ENCODE measurements at places on chromosomes 12 and 14.

DNA sequence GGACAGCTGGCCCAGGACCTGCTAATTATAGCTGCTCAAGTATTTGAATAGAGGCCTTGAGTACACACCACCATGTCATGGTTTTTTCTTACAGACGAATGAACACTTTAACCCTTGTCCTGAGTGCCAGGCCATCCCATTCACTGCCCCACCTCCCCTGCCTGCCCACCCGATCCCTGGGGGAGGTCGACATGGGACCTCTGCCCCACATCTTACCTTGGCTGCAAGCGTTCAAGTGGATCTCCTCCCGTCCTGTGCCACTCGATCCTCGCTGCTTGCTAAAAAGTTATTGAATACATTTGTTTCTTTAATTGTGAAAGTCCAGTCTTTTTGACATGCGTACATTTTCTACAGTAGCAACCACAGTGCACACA is 10.3 kb downstream of the RTL1 start:
- DNase-seq: no peak

GRCh38 chr14:64929014-64929359 is 13.6 kb downstream of the GPX2 start:
- no peak for DNase-seq

DNA sequence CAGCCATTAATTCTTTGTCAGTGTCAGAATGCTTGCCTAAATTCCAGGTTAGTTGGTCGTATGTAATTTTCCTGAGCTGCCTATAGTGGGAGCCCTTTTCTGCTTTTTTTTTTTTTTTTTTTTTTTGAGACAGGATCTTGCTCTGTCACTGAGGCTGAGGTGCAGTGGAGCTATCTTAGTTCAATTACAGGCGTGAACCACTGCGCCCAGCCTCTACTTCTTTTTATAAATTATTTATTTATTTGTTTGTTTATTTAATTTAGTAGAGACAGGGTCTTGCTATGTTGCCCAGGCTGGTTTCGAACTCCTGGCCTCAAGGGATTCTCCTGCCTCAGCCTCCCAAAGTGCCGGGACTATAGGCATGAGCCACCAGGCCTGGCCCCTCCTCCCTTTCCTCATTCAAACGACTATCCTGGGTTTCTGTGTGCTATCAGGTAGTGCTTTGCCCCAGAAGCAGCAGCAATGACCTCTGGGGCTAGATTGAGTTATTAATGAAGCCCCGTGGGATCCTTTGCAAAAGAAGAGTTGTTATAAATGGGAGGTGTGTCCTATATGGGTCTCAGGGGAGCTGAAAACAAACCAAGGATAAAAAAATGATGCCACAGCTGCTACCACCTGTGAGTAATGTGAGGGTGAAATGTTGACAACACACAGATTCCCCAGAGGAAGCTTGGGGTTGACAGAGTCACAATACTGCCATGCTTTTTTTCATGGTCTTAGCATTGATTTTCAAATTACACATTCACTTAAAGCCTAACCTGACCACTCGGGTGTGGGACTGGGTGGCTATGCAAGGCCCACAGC is 34.6 kb upstream of the NFKBIA start:
- peak; percentile 14 for DNase-seq

DNA sequence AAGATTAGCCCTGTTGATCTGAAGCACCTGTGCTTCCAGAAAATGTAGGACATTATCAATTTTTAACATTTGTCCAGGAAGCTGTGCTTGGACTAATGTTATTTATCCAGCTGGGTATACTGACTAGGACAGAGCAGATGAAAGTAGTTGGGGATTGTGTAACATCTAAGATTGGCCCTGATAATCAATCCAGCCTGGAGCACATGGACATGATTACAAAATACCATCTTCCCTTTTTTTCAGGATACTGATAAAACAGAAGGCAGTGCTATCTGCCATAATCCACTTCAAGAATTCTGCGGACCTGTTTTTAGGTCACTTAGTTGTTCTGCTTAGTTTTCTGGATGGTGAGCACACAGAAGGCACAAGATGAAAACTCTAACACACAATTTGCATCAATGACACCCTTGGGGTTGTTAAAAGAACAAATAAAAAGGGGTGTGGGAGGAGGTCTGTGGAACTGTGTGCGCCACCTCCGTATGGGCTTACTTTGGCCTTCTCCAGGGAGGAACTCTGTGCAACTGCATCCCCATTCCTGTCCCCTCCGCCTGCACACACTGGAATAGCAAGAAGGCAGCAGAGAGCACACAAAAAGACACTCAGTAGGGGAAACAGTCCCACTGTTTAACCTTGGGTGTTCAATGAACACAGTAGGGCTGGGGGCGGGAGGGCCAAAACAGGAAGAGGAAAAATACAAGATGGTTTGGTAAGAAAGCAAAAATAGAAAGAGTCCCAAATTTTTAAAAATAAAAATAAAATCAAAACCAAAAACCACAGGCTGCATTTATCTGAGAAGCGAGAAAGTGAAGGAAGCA is 31.1 kb upstream of the DUSP6 start:
- peak; percentile 31 for DNase-seq

GRCh38 chr12:46402451-46402850 is 29.9 kb upstream of the SLC38A2 start:
- DNase-seq: peak; percentile 82

DNA sequence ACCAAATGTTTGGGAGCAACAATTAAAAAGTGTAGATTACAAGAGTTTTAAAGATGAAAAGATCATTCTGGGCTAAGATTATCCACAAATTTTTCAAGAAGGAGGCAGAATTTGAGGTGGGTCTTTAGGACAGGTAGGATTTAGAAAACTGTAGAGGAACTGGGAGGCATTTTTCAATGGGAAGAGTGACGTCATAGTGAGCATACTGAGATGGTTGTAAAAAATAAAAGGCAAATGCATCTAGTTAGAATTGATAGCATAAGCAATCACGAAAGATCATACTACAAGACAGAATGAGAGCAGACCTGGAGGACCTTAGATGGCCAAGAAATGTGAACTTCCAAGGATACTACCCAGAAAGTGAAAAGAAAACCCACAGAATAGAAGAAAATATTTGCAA is 131.6 kb upstream of the G2E3 start:
- no peak for DNase-seq

DNA sequence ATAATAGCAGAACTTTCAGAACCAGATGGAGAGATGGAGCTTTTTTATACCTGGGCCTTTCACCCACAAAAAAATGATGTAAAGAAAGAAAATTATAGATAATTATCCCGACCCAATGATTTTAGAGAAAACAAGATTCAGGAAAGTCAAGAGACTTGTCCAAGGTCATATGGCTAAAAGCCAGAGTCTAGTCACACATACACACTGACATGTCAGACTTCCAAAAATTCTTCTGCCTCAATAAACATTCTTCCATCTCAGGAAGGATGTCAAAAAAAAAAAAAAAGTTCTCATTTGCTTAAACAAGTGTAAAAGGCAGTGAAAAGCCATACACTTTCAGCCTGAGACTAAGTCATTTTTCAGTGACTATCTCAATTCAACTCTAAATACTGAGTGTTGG is 116.0 kb downstream of the PRICKLE1 start:
- DNase-seq: no peak

- DNase-seq: no peak
Observed at GRCh38 chr12:92035477-92035876, 110.2 kb downstream of the BTG1 start.

DNA sequence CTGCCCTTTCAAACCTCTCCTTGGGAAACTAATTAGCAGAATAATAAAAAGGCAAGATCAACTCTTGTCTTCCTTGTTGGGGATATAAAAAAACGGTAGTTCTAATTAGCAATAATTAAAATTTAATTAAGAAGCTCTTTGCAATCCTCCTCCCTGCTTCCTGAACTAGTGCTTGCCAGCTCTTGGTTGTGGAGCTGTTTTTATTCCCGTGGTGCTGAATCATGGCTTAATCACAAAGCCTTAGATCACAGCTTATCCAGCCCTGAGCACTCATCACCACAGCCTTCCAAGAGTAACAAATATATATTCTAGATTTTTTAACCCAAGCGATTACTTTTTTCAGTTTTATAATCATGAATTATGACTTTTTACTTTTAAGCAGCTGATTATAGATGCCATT is 63.2 kb upstream of the INSM2 start:
- peak; percentile 53 for DNase-seq

- no peak for DNase-seq
Observed at GRCh38 chr12:77895699-77896098, 65.0 kb downstream of the NAV3 start.

- DNase-seq: no peak
Observed at GRCh38 chr14:80133457-80133856, 77.8 kb downstream of the DIO2 start.

DNA sequence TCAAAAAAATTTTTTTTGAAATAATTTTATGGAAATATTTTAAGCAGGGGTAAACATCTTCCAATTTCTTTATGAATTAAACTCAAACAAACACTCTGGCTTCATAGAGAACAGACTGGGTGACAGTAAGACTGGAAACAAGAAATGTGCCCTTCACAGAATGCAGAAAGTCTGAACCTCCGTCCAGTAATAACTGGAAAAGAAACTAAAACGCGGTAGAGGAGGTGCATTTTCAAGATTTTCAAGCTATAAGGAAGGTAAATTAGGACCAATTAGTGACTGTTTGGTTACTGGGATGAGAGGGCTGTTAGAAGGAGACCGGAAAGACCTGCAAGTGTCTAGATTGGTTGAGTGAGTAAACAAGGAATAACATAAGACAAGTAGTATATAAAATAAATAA is 245.7 kb downstream of the CEP128 start:
- no peak for DNase-seq

DNA sequence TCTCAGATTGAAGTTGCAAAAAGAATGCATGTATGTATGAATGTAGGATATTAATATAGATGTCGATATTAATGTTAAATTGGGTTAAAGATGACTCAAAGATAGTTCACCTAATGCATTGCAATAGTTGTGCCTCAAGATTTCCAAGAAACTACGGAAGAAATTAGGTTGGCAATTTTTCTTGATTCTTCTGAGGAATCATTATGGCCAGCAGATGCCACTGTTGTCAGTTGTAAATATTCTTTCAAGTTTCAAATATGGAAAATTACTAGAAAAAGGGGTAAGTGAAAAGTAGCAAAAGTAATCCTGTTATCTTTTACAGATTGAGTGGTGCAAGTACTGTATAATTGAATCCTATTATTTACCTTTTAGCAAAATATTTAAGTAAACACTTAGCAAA is 202.1 kb downstream of the ADAMTS20 start:
- peak; percentile 31 for DNase-seq

GRCh38 chr14:94370524-94370910 is 17.9 kb downstream of the SERPINA1 start:
- DNase-seq: no peak

DNA sequence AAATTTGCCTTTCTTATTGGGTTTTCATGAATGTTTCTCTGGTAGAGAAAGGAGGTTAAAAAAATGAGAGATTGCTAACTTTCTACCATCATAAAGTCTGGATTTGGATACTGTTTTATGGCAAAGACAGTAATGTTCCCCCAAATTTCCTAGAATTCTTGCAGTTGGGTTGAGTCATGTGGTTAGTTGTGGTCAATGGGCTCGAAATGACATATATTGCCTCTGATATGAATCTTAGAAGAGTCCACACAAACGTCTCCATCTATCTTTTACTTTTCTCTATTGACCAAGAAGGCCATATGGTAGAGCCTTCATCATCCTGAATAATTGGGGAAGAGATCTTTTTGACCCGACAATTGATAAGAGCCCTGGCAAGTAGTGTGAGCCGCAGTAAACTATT is 119.5 kb upstream of the PMCH start:
- DNase-seq: no peak

DNA sequence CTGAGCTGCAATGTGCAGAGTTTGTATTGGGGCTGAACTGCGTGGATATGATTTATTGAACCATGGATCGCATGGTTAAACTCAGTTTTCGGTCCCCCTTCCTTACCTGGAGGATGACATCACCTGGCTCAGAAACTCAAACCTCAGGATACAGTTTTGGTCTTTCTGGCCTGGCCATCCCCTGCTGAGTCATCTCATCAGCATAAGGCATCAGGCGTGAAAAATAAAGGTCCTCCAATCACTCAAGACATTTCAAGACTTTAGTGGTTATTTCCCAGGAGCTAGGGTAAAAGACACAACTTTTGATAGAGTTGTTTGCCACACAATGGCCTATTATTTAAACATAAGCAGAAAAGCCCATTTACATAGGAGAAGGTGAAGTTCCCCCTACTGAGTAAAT is 631.1 kb upstream of the TMEM132C start:
- no peak for DNase-seq

DNA sequence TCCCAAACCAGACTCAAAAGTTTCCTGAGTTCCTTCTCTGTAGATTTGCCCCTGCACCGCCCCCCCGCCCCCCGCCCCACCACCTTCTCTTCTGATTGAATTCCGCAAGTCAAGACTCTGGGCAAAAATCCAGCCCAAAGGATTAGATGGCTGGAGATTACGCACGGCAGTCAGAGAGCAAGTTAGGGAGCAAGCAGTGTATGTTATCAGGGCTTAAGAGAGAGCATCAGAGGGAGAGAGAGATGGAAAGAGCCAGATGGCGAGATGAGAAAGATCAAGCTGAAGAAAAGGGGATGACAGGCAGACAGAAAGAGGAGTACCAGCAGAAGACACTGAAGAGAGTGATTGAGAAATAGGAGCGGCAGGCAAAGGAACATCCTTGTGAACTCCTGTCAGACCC is 13.9 kb upstream of the ANKRD33 start:
- DNase-seq: no peak

- DNase-seq: no peak
Observed at GRCh38 chr12:23349564-23349963, 599.9 kb downstream of the SOX5 start.

DNA sequence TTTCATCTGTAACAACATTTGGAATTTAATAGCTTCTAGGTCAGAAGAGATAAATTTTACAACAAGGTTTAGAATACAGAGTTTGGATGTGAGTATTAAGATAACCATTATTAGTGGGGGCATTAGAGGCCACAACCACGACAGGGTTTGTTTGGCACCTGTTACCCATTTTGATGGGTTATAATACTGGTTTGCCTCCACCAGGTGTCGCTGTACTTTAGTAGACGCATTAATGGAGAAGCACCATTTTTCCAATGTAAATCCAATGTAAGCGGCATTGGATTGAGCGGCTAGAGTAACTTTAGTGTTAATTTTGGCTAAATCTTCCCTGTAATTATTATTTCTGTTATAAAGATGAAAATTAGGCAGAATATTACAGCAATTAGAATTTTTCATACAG is 136.2 kb downstream of the SLCO1B3 start:
- DNase-seq: peak; percentile 10

- DNase-seq: no peak
Observed at GRCh38 chr12:93763746-93764147, 86.6 kb downstream of the CRADD start.

GRCh38 chr12:121610239-121611149 is 15.8 kb upstream of the ORAI1 start:
- DNase-seq: peak; percentile 34

DNA sequence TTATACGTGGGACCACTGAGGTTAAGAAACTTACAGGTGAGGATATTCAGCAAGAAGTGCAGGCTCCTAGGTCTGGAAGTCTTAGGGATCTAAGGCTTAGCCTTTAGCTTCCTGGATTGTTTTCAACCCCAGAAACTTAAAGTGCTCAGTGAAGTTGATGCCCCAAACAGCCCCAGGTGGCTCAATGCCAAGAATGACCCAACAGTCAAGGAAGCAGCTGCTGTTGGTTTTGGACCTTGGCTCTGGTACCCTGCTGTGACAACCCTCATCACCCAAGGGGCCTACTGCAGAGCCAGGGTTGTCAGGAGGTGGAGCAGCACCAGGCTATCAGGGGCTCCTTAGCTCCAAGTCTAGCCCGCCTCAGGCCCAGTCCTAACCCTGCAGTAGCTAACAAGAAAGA is 36.8 kb downstream of the VDR start:
- peak; percentile 42 for DNase-seq

GRCh38 chr12:110622582-110622981 is 8.7 kb downstream of the TCTN1 start:
- DNase-seq: no peak

Measured in fibroblast of pulmonary artery (primary cell).